Glomerular endothelial cell (primary cell): ENCODE measurements at places on chromosomes 1 and 21. TPM values are rescaled to one million over a fixed set of nuclear protein-coding genes. Genes with fewer than 3 reads are reported as not detected.

The C1orf116 gene
- 0.53 TPM in 1 of 2 replicates, not detected in the other for total RNA-seq

The CCDC185 gene
- total RNA-seq = not detected in 2 replicates

The CDCA8 gene
- 4.2 and 12.0 TPM in 2 replicates for total RNA-seq

The FAM78B gene
- not detected in 2 replicates for total RNA-seq

The TFAP2E gene
- 0.24 TPM in 1 of 2 replicates, not detected in the other for total RNA-seq

The MYBPH gene
- not detected in 2 replicates for total RNA-seq

The SLC39A1 gene
- 84.0 and 109 TPM in 2 replicates for total RNA-seq

The IFNLR1 gene
- total RNA-seq = 0.39 and 0.41 TPM in 2 replicates

The TNFAIP8L2 gene
- not detected in 2 replicates for total RNA-seq

The CELA3A gene
- total RNA-seq = not detected in 2 replicates

The BARHL2 gene
- total RNA-seq = not detected in 2 replicates

The FCRL2 gene
- total RNA-seq = not detected in 2 replicates

The HAO2 gene
- not detected in 2 replicates for total RNA-seq

The KDF1 gene
- not detected in 2 replicates for total RNA-seq

The ZC3H11A gene
- total RNA-seq = 66.2 and 81.2 TPM in 2 replicates

The CLCA1 gene
- not detected in 2 replicates for total RNA-seq

The LCE6A gene
- not detected in 2 replicates for total RNA-seq

The RPE65 gene
- not detected in 2 replicates for total RNA-seq
